ENCODE measurements at places on chromosomes 11 and 22. TPM values are rescaled to one million over a fixed set of nuclear protein-coding genes. Genes with fewer than 3 reads are reported as not detected.
A peak's percentile ranks its signal among the peaks of the same experiment; 100 is the strongest.

The GRK3 gene
- 9.0 TPM for polyA plus RNA-seq

- DNase-seq, result no peak
Observed at GRCh38 chr11:110428956-110429730, 605 bp upstream of the FDX1 start.

DNA sequence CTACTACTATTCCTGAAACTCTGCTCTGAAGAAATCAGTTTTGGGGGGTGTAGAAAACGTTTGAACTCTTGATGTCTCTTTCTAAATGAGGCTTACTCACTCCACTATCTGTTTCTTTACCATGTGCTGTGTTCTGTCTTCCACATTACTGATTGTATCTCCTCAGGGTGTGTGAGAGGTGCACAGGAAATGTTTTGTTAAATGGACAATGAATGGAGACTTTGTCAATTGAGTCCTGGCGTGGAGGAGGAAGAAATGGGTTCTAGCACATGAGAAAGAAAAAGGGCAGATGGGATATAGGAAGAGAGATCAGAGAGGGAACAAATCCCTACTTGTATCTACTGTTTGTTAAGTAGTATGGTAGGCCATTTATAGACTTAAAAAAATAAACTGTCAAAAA, 577.1 kb upstream of the CCDC90B start:
- DNase-seq, result no peak

GRCh38 chr22:46934746-46935491, 172.5 kb downstream of the TBC1D22A start:
- no peak for DNase-seq

The APOBEC3F gene
- polyA plus RNA-seq, result 8.7 TPM

DNA sequence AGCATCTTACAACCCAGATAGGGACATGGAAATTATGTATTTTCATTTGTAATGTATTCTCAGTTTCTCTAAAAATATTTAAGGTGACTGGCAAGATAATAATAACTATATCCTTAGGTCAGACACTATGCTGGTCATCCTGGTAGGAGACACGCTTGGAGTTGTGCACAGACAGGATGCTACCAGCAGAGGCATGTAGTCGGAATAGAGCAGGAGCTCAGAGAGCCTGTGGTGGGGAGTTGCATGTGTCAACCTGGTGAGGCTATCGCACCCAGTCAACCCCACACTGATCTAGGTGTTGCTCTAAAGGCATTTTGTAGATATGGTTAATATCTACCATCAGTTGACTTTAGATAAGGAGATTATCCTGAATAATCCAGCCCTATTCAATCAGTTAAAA, 318.5 kb downstream of the MIAT start:
- no peak for DNase-seq

The MPZL2 gene
- 26.3 TPM for polyA plus RNA-seq

The SCGB1D2 gene
- polyA plus RNA-seq, result 2.0 TPM

GRCh38 chr11:46601129-46601528, 7.3 kb upstream of the AMBRA1 start:
- DNase-seq, result no peak

The MS4A8 gene
- polyA plus RNA-seq, result not detected

GRCh38 chr22:47801541-47802245, 1039.2 kb downstream of the TBC1D22A start:
- DNase-seq, result no peak

The TMEM45B gene
- 28.9 TPM for polyA plus RNA-seq

DNA sequence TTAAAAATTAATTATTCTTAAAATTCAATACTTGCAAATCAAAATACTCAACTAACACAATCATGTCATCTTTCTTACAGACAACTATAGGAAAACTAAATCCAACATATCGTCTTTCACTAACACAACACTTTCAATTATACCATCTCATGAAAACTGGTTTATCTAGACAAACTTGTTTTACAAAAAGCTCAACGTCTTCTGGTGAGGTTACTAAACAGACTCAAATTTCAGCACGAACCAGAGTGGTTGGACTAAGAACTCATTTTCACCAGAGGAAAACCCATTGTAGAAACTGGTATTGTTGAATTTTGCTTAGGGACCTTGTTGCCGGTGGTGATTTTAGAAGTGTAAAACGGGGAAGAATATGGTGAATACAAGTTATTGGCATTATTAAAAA, 52.2 kb downstream of the NUP98 start:
- DNase-seq, result peak; percentile 4

GRCh38 chr11:66289548-66290329, 796 bp upstream of the YIF1A start:
- peak; percentile 87 for DNase-seq

The APOA4 gene
- 0.06 TPM for polyA plus RNA-seq

The STT3A gene
- 205 TPM for polyA plus RNA-seq

The ADAMTS8 gene
- 3.8 TPM for polyA plus RNA-seq

- DNase-seq, result no peak
Observed at GRCh38 chr11:130325691-130326090, 11.0 kb upstream of the ZBTB44 start.

The LRRC4C gene
- polyA plus RNA-seq, result 13.1 TPM

DNA sequence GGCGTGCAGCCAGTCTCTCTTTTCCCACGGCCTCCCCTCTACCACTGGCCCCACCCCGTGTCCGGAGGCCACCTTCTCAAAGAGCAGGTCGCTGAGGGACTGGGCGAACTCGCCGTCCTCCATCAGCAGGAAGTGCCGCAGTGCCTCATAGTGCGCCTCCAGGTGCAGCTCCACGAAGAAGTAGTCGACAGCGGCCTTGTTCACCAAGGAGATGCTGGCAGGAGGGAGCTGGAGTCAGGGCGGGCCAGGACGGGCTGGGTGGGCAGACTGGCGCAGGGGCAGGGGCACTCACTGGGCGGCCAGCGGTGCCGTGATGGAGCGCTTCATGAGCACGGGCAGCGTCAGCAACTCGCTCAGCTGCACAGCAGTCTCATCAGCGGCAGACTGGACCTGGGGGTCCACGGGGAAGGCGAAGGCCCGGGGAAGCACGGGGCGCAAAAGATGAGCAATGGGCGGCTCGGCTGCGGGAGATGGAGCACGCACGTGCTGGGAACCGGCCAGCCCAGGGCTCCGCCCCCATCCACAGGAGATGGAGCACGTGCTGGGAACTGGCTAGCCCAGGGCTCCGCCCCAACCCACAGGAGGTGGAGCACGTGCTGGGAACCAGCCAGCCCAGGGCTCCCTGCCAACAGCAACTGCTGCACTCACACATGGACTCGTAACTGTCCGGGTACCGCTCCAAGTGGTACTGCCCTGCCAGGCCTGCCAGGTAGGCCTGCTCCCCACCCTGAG, 18.4 kb downstream of the SELENOO start:
- no peak for DNase-seq

DNA sequence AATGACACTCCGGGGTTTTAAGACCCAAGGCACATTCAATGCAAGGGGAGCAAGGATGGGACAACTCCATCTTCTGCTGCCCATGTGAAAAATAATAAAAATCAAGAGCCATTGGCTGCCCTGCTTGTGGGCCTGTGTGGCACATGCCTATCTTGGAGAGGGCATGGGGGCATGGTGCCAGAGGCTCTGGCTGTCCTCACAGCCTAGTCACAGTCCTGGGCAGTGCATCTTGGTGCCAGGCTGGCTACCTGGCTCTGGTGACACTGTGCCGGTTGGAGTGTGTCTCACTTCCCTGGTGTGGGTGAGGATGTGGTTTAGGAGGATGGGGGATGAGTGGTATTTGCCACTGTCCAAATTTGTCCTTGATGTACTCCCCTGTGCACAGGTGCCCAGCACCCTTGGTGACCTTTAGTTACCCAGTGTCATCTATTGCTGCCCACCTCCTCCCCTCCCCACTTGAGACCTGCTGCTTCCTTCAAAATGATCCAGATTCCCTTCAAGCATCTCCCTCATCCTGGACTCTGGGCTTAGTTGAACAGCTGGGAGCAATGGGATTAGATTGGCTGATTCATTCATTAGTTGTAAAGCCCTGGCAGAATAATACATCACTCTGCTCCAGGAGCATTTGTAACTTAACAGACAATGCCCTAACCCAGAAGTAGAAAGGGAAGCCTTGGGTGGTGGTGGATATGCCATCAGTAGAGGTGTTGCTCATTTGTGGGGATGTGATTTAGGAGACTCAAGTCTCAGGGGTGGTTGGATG, 4.6 kb downstream of the TMEM86A start:
- no peak for DNase-seq

GRCh38 chr11:8269636-8270035, 6.0 kb upstream of the LMO1 start:
- DNase-seq, result no peak

The PATL1 gene
- polyA plus RNA-seq, result 51.3 TPM

GRCh38 chr22:35394011-35394312, 6.0 kb upstream of the MCM5 start:
- DNase-seq, result no peak

The OSM gene
- not detected for polyA plus RNA-seq

- no peak for DNase-seq
Observed at GRCh38 chr11:66974724-66975404, at the start of gene C11orf86. TSS of gene C11orf86 (plus strand) at chr11:66975304. CDS start at chr11:66975363, 59 bp downstream.

The ELFN2 gene
- 1.6 TPM for polyA plus RNA-seq

The RFPL1 gene
- polyA plus RNA-seq, result 1.1 TPM

GRCh38 chr11:65639623-65640482, 2.0 kb downstream of the SIPA1 start:
- DNase-seq, result no peak

GRCh38 chr11:120273432-120273831, 33.5 kb downstream of the POU2F3 start:
- DNase-seq, result peak; percentile 10

Data from renal pelvis (tissue), 12 donors.